Activated CD4-positive, alpha-beta memory T cell treated with anti-CD3 and anti-CD28 coated beads for 36 hours (primary cell): ENCODE measurements at places on chromosomes 7 and 10.

DNA sequence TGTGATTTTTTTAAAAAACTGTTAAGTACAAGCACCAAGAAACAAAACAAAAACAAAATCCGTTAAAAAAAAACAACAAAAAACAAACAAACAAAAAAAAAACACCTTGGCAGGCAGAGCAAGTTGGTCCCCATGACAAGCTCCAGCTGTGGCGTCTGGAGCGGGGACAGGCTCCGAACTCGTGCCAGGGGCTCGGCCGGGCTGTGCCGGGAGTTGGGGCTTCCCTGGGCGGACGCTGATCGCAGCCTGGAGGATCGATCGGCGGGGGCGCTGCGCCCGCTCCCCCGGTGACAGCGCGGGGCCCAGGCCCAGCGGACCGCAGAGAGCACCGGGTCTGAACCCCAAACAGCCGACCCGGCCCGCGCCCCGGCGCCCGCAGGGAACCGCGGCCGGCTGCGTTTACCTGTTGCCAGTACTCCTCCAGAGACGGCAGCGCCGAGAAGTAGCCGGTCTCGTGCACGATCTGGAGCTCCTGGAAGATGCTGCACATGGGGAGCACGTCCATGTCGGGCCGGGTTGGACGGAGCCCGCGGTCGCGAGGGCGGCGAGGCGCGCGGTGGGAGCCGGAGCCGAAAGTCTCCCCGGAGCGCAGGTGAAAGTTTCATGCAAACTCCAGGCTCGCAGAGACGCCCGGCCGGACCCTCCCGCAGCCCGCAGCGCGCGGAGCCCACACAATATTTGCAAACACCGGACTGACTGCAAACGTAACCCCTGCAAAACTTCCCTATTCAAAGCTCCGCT lies at the start of gene KLF6:
TSS of gene KLF6 (minus strand) at position 700 of the 741 bp plus-strand sequence. CDS start at position 505, 195 bp downstream.
- DNase-seq: no peak
- peaks cover 32% of the 10 kb centered on the region for H3K4me1 ChIP-seq
- peak within 1 kb of the TSS; percentile 98 for H3K27ac ChIP-seq
- peak within 1 kb of the TSS; percentile 96 for H3K4me3 ChIP-seq
- H3K36me3 ChIP-seq: peaks cover 53% of the 10 kb centered on the region

GRCh38 chr10:101230183-101230917 lies 1.1 kb upstream of the LBX1 start:
- no peaks in the 10 kb centered on the region for H3K36me3 ChIP-seq
- H3K27ac ChIP-seq: no peak overlapping the region
- H3K27me3 ChIP-seq: peaks cover 69% of the 10 kb centered on the region
- peaks cover 25% of the 10 kb centered on the region for H3K4me1 ChIP-seq

DNA sequence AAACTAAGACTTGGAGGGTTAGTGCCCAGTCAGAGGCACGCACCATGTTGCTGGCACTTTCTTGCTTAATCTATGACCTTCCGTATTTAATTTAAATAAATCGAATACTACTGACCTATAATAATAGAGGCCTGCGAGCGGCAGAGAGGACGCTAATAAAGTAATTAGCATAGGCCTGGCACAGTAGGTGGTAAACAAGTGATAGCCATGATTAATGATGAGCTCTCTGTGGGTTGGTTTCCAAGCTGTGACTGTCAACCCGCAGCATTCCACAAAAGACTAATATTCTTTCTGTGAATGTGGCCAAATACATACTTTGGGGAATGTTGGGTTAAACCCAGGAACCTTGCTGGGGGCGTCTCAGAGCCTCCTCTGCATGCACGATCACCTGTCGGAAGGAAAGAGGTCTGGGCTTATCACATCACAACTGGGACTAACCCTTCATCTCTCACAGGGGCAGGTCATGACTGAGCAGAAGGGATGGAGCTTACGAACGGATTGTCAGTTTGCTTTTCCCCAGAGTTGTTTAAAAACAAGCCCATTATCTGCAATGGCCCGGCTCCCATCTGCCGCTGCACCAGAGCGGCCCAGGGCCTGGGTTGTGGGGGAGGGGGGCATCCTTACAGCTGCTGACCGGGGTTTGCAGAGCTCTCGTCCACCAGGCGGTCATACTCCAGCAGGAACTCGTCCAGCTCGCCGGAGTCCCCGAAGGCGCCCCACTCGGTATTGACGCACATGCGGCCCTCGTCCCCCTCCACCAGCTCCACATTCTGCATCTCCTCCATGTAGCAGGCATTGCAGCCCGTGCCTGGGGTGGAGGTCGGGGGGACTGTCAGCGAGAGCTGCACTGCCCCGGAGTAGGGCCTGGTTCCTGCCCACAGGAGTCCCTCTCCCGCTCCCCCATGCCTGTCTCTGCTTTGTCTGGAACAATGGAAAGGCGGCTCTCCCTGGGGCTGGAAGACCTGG lies 6.2 kb upstream of the MYL7 start:
- H3K4me3 ChIP-seq: no peak overlapping the region
- H3K27me3 ChIP-seq: peaks cover 4% of the 10 kb centered on the region
- H3K27ac ChIP-seq: no peak overlapping the region
- DNase-seq: no peak

- peak; percentile 31 for DNase-seq
- peaks cover 10% of the 10 kb centered on the region for H3K4me1 ChIP-seq
- H3K27me3 ChIP-seq: peaks cover 38% of the 10 kb centered on the region
- peak overlapping the region; percentile 49 for H3K4me3 ChIP-seq
Measured at GRCh38 chr10:77925795-77926565, 575 bp downstream of the DLG5 start.

DNA sequence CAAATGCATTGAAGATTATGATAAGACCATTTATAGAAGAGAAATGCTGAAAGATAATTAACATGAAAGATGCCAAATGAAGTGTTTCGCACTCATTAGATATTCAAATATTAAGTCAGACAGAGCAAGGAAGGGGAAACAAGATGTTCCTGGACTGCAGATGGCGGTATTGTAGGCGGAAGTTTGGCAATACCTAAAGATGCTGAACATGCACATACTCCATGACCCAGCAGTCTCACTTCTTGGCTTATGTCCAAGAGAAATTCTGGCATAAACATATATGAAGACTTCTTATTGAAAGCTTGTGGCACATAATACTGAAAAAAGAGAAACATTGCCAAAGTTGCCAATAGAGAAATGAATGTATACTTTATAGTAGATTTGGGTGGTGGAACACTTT lies 325.4 kb upstream of the SEMA3C start:
- H3K36me3 ChIP-seq: no peaks in the 10 kb centered on the region
- H3K4me1 ChIP-seq: no peaks in the 10 kb centered on the region
- H3K4me3 ChIP-seq: no peak overlapping the region
- no peak for DNase-seq
- H3K27ac ChIP-seq: no peak overlapping the region

GRCh38 chr10:20593649-20594048 lies 303.5 kb downstream of the NEBL start:
- no peaks in the 10 kb centered on the region for H3K36me3 ChIP-seq
- no peak overlapping the region for H3K27ac ChIP-seq
- no peak for DNase-seq
- H3K4me3 ChIP-seq: no peak overlapping the region

GRCh38 chr10:93752761-93753160 lies 5.0 kb upstream of the LGI1 start:
- peaks cover 13% of the 10 kb centered on the region for H3K27me3 ChIP-seq
- no peaks in the 10 kb centered on the region for H3K36me3 ChIP-seq
- no peak for DNase-seq
- H3K4me3 ChIP-seq: no peak overlapping the region
- H3K27ac ChIP-seq: no peak overlapping the region

DNA sequence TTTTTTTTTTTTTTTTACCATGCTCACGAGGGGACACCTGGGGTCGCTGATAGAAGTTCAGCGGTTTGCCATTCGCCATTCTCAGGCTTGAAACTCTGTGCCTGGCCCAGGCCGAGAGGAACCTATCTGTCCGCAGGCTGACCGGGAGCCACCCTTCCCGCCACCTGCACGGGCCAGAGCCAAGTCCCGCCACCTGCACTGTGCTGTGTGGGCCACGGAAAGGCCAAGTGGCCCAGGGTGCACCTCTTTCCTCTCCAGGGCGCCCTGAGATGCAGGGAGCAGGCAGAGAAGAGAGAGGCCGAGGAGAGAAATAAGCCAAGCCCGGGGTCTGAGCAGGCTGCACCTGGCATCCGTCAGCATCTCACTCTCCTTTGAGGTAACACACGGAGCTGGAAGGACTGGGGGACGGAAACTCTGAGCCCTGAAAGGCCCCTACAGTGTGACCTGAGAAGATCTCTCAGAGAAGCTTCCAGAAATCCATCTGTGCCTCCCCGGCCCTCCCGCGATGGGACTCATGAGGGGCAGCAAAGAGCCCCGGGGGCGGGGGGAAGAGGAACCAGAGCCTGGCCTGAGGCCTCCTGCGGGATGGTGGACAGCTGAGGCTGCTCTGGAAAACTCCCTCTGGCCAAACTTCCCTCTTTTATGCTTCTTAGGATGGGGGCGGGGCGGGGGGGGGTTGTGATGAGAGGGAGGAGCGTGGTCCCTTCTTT lies 46.6 kb downstream of the PRKAG2 start:
- H3K4me1 ChIP-seq: peaks cover 29% of the 10 kb centered on the region
- H3K27me3 ChIP-seq: no peaks in the 10 kb centered on the region
- H3K27ac ChIP-seq: no peak overlapping the region
- H3K36me3 ChIP-seq: no peaks in the 10 kb centered on the region
